ENCODE measurements at places on chromosomes 6 and 20. TPM values are rescaled to one million over a fixed set of nuclear protein-coding genes. Genes with fewer than 3 reads are reported as not detected.
A peak's percentile ranks its signal among the peaks of the same experiment; 100 is the strongest.

GRCh38 chr20:3407771-3408637 lies 535 bp upstream of the DNAAF9 start:
- no peaks in the 10 kb centered on the region for H3K36me3 ChIP-seq
- no peaks in the 10 kb centered on the region for H3K27me3 ChIP-seq
- H3K4me1 ChIP-seq: no peaks in the 10 kb centered on the region
- peak overlapping the region; percentile 94 for H3K4me3 ChIP-seq

DNA sequence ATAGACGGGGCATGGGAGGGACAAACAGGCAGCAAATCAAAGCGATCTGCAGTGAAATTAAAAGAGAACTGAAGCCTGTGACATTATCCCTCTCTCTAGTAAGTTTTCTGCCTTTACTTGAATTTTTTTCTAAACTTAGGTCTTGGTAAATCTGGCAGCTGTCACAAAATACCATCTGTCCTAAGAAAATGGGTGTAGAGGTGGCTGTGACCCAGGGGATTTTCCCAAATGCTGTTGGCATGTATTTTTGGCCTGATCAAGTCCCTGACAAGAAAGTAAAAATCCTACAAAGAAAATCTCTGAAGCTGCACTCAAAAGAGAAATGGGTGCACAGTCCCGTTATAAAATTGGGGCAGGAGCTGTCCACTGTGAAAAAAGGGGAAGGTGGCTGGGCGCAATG lies 30.2 kb upstream of the F13A1 start:
- H3K4me1 ChIP-seq: no peaks in the 10 kb centered on the region
- no peak overlapping the region for H3K4me3 ChIP-seq
- no peak for DNase-seq

- no peaks in the 10 kb centered on the region for H3K27me3 ChIP-seq
- H3K36me3 ChIP-seq: no peaks in the 10 kb centered on the region
- no peaks in the 10 kb centered on the region for H3K4me1 ChIP-seq
- no peak overlapping the region for H3K4me3 ChIP-seq
- no peak for DNase-seq
- no peak overlapping the region for H3K27ac ChIP-seq
Observed at GRCh38 chr20:35269055-35269781, 8.7 kb downstream of the MMP24OS start.

DNA sequence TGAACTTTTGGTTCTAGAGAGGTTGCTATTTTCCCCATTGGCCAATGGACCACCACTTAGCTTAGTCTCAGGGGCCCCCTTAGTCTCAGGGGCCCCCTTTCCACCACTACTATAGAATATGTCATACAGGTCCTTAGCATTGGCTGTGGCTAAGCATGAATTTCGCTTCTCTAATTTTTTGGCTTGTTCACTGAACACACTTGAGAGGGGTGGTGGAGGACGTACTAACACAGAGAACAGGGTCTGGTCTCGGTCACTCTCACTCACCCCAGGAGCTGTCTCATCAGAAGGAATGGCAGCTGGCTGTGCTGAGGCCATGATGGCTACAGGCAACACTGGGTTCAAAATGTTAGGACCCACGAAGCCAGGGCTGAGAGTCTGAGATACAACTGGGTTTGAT lies 30.3 kb downstream of the ZNF318 start:
- no peaks in the 10 kb centered on the region for H3K27me3 ChIP-seq
- H3K36me3 ChIP-seq: peaks cover 51% of the 10 kb centered on the region
- H3K4me3 ChIP-seq: no peak overlapping the region

Gene COX4I2
- not detected for polyA plus RNA-seq

DNA sequence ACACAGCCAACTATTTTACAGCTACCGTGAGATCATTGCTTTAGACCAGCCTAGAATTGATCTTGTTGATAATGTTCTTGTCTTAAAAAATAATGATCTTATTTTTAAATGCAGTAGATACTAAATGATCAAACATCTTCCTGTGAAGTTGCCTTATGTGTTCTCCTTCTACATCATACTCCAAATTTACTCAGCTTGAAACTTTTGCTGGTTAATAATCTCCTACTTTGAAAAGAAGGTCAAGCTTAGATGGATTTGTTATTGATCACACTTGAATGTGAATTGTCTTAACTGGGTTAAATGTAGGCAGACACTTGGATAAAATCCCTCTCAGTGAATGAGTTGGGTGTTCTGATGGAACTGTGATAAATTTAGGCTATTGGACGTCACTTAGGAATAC lies 91.9 kb downstream of the HAO1 start:
- no peaks in the 10 kb centered on the region for H3K36me3 ChIP-seq
- no peak overlapping the region for H3K27ac ChIP-seq
- no peaks in the 10 kb centered on the region for H3K27me3 ChIP-seq
- H3K4me1 ChIP-seq: no peaks in the 10 kb centered on the region
- DNase-seq: no peak

Gene HLA-DOB
- polyA plus RNA-seq: 27.4 TPM

GRCh38 chr6:15941168-15941567 lies 187.7 kb upstream of the MYLIP start:
- H3K27ac ChIP-seq: no peak overlapping the region
- no peak for DNase-seq

- no peak overlapping the region for H3K4me3 ChIP-seq
- DNase-seq: no peak
- no peaks in the 10 kb centered on the region for H3K4me1 ChIP-seq
Observed at GRCh38 chr6:678520-678919, 14.4 kb downstream of the EXOC2 start.

DNA sequence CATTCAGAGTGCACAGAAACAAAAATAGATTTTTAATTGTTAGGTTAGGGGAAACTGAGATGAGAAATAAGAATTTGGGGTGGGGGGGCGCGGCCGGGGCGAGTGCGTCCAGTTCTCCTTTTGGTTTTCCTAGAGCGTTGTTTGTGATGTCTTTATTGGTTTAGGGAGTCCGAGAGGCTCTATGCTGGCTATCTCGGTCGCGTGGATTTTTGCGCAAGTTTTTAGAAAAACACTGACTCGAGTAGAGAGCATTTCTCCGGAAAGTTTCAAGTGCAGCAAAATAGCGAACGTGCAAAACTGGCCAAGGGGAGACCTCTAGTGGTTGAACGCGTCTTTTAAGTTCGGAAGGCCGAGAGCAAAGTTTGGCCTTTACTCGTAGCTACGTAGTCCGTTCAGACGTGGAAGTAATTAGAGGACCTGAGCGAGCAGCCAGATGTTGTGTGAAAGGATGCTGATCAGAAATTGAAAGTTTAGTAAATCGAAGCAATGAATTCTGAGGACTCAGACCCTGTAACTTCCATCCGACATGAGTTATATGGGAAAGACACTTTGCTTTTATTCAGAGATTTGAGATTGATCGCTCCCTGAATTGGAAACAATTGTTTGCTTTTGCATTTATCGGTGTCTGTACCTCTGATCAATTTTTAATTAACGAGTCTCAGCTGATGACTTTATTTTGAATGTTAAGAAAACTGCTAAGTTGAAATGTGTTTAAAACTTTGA lies 2.7 kb downstream of the L3MBTL3 start:
- no peaks in the 10 kb centered on the region for H3K4me1 ChIP-seq
- peak overlapping the region; percentile 82 for H3K4me3 ChIP-seq
- peak; percentile 72 for DNase-seq
- no peak overlapping the region for H3K27ac ChIP-seq
- no peaks in the 10 kb centered on the region for H3K36me3 ChIP-seq

DNA sequence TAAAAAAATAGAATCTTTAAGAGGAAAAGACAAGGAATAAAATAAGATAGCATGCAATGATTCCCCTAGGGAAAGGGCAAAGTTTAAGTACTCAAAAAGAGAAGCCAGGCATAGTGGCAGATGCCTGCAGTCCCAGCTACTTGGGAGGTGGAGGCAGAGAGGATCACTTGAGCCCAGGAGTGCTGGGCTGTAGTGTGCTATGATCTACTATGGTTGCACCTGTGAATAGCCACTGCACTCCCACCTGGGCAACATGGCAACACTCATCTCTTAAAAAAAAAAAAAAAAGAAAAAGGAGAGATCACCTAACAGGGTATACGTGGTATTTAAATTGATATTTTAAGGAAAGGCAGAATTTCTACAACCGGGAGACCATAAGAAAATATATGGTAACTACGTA lies 16.0 kb downstream of the EPHA7 start:
- H3K4me3 ChIP-seq: no peak overlapping the region
- DNase-seq: no peak
- H3K4me1 ChIP-seq: no peaks in the 10 kb centered on the region
- H3K36me3 ChIP-seq: no peaks in the 10 kb centered on the region

Gene MC3R
- not detected for polyA plus RNA-seq

Gene RAMACL
- not detected for polyA plus RNA-seq

DNA sequence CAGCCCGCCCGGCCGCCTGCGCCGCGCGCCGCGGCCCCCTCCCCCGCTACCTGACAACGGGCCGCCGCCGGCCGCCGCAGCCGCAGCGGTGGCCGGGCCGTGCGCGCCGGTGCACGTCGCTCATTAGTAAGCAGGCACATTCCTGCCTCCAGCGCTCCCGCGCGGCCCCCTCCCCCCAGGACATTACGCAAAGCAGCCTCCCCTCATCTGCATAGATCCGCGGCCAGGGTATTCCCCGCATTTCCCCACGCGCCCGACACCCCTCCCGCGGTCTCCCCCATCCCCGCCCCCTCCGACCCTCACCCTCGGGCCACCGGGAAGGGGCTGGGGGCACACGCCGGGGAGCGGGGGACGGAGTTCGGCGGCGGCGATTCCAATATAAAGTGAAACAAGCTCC lies at the start of gene HIVEP2:
HIVEP2 (minus strand) TSS at position 128 of the 397 bp plus-strand sequence. CDS start 170,438 bp downstream, outside the sequence.
- peaks cover 9% of the 10 kb centered on the region for H3K4me1 ChIP-seq
- 0 out of 2 replicates have a peak, but pooled peaks cover 6% of the 10 kb centered on the region for H3K36me3 ChIP-seq
- no peak for DNase-seq
- H3K4me3 ChIP-seq: peak within 1 kb of the TSS; percentile 94
- H3K27ac ChIP-seq: peak within 1 kb of the TSS; percentile 98

GRCh38 chr6:136927292-136927691 lies 5.2 kb downstream of the SLC35D3 start:
- peaks cover 13% of the 10 kb centered on the region for H3K27me3 ChIP-seq
- H3K4me3 ChIP-seq: no peak overlapping the region
- DNase-seq: no peak
- H3K4me1 ChIP-seq: no peaks in the 10 kb centered on the region

- H3K4me1 ChIP-seq: no peaks in the 10 kb centered on the region
- H3K27me3 ChIP-seq: no peaks in the 10 kb centered on the region
- no peak for DNase-seq
- no peak overlapping the region for H3K4me3 ChIP-seq
- no peaks in the 10 kb centered on the region for H3K36me3 ChIP-seq
- H3K27ac ChIP-seq: no peak overlapping the region
Observed at GRCh38 chr6:116205281-116205680, 48.6 kb downstream of the TSPYL4 start.

DNA sequence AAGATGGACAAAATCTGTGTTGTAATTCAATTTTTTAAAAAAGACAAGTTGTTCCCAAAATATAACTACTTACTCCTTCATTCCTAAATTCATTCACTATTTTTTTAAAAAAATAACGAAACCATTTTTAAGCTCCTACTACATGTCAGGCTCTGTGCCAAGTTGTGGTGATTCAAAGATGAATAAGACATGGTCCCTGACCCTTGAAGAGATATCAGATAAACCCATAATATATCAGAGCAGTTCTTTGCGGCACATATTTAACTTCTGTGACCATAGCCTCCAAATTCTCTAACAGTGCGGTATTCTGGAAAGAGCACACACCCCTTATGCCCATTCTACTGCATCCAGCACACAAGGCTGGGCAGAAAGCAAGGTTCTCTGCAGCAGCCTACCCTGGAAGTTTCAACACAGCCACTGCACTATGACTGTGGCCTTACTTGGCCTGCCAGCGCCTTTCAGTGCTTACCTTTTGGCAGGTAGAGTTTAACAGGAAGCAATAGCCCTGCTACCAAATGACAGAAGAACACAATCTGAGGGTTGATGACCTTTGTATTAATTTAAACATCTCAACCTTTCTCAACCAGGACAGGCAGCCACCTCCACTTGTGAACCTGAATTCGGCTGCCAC lies 406.5 kb downstream of the BTBD9 start:
- peaks cover 31% of the 10 kb centered on the region for H3K4me1 ChIP-seq
- no peak overlapping the region for H3K27ac ChIP-seq
- DNase-seq: no peak
- H3K27me3 ChIP-seq: no peaks in the 10 kb centered on the region
- H3K4me3 ChIP-seq: no peak overlapping the region
